Stimulated activated CD4-positive, alpha-beta T cell treated with anti-CD3 and anti-CD28 coated beads, Interleukin-1b, Interleukin-23, amount 100 ng/mL, for 24 hours (primary cell): ENCODE measurements at places on chromosomes 5 and 9.

GRCh38 chr9:5025416-5025815 is 40.3 kb downstream of the JAK2 start:
- no peak for DNase-seq

DNA sequence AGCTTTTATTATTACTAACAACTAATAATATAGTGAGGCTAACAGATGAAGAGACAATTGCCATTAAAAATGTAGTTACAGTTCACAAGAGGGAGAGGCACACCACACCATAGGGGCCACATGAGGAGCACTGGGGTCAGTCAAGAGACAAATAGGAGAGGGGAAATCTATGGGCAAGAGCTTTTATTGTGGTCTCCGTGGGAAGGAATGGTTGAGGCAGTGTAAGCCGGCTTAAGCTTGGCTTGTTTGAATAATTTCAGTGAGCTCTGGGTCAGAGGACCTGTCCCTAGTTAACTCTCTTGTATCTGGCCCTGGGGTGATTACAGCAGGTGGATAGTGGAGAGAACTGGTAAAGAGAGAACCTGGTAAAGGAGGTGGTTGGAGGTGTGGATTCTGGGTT is 35.3 kb downstream of the OGN start:
- no peak for DNase-seq

- DNase-seq, result no peak
These were observed 586 bp upstream of the PDZD2 start for GRCh38 chr5:31638345-31638744.

DNA sequence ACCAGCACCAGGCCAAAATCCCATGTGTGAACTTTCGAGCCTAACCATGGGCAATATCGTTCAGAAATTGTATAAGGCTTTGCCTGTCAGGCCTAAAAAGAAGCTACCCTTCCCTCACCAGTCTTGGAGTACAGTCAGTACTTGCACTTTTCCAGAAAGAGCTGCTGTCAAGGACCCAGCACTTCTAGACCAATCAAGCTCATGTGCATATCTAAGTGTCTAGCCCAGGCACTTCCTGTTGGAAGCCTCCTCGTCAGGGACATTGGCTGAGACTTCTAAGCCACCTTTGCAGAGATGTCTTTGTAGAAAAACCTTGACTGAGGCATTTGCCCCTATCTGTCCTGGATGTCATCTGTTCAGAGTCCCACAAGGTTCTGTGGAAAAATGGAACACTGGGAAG is 1930.5 kb downstream of the EFNA5 start:
- no peak for DNase-seq

GRCh38 chr5:34957857-34958690 is 28.7 kb downstream of the DNAJC21 start:
- no peak for DNase-seq

DNA sequence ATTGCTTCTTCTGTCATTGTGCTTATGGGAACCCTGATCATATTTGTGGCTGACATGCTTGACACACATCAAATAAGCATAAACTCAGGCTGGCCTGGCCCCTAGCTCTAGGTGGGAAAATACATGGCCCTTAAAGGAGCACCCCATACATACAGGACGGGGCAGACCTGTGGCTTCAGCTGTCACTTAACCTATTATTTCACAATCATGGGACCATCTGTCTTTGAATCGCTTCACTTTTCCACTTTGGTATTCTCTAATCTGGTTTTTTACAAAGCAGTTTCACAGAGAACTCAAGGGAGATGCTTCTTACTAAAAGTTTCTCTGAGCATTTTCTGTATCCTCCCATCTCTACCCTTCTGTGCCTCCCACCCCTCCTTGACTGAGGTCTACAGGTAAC is 34.6 kb upstream of the LRRTM2 start:
- DNase-seq, result no peak

DNA sequence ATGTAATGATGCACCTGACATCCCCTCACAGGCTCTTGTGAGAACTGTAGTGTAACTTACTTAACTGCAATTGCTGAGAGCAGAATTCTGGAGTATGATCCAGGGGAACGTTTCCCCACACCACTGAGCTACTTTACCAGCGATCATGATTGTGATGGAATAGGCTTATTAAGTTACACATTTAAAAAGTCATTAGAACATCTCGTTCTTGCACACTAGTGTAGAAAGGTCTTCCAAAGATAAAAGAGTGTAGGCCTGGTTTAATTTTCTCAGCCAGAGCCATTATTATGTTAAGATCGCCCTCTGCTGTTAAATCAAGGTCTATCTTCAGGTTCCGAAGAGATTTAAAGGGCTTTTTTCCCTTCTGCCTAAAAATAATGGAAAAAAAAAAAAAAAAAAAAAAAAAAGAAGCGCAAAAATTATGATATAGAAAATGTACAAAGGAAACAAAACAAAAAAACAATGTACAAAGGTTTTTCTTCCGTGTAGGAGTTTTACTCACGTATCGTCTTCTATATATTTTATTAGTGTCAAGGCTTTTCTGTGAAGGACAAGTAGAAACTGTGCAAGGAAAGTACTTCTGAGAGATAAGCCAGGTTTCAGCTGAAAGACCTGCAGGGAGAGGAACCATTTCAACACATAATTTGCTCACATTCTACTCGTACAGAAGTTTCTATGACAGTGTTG is 18.6 kb upstream of the MOB3B start:
- no peak for DNase-seq

GRCh38 chr5:78547731-78548615 is 100.6 kb downstream of the LHFPL2 start:
- no peak for DNase-seq

- peak; percentile 13 for DNase-seq
These were observed 1.3 kb downstream of the MOB3B start for GRCh38 chr9:27528076-27528885.

- DNase-seq, result no peak
These were observed 28.2 kb downstream of the ERGIC1 start for GRCh38 chr5:172862165-172862801.

GRCh38 chr9:109269839-109270238 is 51.0 kb downstream of the EPB41L4B start:
- DNase-seq, result no peak

GRCh38 chr5:132901036-132901435 is 27.6 kb downstream of the LEAP2 start:
- DNase-seq, result no peak

DNA sequence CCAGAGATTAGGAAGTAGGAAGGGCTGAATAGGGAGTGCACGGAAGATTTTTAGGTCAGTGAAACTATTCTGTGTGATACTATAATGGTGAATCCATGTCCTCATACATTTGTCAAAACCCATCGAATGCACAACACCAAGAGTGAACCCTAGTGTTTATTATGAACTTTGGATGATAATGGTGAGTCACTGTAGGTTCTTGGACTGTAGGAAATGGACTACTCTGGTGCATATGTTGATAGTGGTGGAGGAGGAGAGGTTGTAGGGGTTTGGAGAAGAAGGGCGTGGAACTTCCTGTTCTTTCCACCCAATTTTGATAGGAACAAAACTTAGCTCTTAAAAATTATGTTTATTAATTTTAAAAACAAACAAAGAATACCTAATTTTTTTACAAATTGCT is 14.3 kb downstream of the CTSL start:
- no peak for DNase-seq

- DNase-seq, result no peak
These were observed 40.1 kb downstream of the TRIP13 start for GRCh38 chr5:932628-933250.

- DNase-seq, result no peak
These were observed 787 bp downstream of the FGFR4 start for GRCh38 chr5:177087398-177088005.

DNA sequence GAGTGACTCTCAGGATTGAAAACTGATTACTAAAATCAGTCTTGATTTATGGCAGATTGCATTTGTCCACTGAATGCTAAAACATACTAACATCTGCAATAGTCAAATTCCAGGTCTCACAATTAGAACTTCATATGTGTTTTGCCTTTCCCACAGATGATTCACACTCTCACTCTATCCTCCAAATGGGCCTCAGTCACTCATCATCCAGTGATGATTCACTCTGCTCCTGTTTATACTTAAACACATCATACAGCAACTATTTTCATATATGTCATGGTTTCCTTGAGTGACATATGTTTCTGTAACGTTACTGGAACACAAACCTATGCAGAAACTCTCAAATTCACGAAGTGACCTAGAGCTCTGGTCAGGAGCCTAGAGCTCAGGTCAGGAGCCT is 512.9 kb downstream of the HINT1 start:
- DNase-seq, result no peak

DNA sequence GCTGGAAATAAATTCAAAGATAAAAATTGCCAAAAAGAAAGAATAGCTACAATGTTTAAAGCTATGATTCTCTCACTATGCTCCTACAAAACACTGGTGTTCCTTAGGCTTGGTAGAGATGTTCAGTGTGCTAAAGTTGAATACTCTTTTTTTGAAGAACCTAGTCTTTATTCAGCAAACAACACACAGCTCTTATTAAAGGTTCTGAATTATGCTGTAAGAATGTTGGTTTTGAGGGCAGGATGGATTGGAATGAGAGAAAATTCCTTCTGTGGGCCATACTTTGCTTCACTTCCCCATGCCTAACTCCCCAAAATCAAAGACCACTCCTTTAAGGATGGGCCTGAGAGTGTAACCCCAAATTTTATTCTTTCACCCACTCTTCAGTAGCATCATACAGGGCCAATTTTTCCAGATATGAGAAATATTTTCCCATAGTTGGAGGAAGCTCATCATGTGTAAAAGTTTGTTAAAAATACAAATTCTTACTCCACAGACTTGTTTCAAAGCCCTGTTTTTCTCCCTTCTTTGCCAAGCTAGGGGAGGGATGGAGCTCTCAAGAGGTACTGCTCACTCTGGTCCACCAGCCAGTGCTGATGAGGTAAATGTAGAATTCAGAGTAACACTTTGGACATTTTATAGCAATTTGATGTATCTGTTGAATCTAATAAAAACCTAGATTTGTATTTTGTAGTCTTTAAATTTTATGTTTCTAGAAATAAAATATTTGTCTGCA is 99.3 kb downstream of the GDNF start:
- no peak for DNase-seq

GRCh38 chr9:35920051-35920620 is 10.8 kb downstream of the SPAAR start:
- DNase-seq, result no peak

- no peak for DNase-seq
These were observed 632.6 kb upstream of the SEMA6A start for GRCh38 chr5:117207088-117207668.

DNA sequence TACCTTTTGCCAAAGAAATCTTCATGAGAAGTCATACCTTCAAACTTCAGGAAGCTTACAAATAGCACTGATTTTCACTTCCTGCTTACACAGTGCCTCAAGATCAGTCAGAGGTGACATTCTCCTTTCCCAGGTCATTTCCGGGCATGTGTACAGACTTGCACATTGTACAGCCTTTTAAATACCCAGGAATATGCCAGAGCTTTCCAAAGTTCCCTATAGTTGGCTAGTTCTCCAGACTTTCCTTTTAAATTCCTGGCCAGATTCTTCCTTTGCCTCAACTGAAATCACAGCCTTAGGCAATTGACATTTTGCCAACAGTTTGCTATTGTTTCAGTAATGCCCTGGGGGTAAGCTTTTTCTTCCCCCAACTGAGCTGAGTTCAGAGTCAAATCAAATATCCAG is 47.2 kb downstream of the RFX3 start:
- no peak for DNase-seq

- DNase-seq, result no peak
These were observed 96.0 kb downstream of the ANXA2R start for GRCh38 chr5:42943931-42944631.

DNA sequence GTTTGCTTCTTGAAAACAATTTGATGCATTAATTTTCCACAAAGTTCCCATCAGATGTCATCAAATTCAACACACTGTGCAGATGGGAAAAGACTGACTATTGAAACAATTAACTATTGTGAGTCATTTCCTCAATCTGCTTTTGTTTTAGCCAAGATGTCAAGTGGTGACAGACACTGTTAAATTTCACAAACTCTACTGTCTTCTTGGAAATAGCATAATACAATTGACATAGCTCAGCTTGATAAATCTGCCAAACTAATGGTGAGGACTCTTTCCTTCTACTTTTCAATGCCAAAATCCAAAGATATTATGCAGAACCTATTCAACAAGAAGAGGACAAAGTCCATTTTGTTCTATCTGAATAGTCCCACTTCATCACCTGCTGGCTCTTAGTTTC is 242.3 kb downstream of the CAAP1 start:
- no peak for DNase-seq

GRCh38 chr5:140800816-140801493 is at the start of gene PCDHA3:
PCDHA3 (plus strand) TSS chr5:140801057.
- DNase-seq, result no peak

- no peak for DNase-seq
These were observed 5.0 kb downstream of the LOX start for GRCh38 chr5:122073018-122073417.

- DNase-seq, result no peak
These were observed 212.2 kb downstream of the C9orf50 start for GRCh38 chr9:129408535-129409215.

GRCh38 chr9:117249799-117250198 is 165.1 kb downstream of the ASTN2 start:
- DNase-seq, result no peak

DNA sequence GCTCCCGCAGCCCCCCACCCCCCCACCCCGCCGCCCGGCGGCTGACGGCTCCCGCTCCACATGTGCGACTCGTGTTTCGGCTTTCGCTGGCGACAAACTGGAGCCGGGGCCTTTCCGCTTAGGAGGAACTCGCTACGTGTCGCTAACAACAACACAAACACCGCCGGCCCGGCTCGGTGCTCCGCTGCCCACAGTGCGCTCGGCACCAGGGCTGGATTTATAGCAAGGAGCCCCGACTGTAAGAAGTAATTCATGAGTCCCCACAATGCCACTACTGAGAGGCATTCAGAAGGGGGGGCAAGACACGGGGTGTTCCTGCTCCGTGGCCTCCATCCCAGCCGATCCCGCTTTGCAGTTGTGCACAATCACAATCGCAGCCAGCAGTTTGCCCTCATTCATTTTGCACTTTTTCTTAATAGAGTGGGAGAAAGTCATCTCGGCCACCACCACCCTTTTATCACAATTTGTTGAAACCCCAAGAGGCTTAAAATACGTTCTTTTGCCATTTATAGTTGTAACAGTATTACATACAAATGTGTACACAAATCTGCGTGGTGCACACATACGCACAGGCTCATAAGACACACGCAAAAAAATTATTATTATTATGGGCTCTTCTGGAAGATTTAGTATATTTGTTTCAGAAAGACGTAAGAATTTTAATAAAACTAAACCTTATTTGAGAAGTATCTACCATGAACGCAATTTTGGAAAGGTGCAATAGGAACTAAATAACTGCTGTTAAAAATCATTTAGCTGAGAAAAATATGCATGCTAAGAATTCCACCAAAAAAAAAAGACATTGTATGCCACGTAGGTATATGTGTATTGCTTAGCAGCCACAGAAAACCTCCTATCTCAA is 48.1 kb downstream of the EBF1 start:
- no peak for DNase-seq

DNA sequence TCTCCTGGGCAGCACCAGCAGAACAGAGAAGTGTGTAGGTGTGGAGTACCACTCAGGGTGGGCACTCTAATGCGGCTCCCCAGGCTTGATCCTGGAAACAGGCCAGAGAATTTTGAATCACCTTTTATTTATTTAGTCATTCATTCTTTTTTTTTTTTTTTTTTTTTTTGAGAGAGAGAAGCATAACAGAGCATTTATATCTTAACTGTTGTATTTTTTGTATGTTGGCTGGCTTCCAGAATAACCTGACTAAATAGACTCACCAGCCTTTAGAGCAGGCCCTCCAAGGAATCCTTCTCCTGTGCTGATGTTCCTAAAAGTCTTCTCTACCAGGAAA is 153.4 kb downstream of the PIK3R1 start:
- no peak for DNase-seq
